ENCODE measurements at places on chromosomes 13 and 19.

DNA sequence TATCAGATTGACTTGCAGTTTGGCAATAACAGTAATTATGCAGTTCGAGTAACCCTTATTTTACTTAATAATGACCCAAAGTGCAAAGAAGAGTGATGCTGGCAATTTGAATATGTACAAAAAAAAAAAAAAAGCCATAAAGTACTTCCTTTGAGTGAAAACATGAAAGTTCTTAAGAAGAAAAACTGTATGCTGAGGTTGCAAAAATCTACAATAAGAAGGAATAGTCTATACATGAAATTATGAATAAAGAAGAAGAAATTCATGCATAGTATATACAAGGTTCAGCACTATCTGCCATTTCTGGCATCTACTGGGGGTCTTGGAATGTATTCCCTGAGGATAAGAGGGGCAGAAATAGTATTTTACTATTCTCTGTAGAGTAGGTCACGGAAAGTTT, 55.9 kb downstream of the ZC3H13 start:
- no peak for DNase-seq

DNA sequence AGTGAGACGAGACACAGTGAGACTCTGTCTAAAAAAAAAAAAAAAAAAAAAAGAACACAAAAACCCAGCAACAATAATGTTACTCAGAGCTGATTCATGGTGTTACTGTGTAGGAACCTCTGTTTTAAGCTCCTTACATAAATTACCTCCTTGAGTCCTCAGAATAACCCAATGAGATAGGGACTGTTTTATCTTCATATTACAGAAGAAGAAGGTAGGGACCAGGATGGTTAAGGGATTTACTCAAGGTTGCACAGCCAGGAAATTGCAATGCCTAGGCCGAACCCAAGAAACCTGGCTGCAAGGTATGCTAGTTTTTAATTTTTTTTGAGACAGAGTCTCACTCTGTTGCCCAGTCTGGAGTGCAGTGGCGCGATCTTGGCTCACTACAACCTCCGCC, 1.5 kb upstream of the DAND5 start:
- DNase-seq: no peak

DNA sequence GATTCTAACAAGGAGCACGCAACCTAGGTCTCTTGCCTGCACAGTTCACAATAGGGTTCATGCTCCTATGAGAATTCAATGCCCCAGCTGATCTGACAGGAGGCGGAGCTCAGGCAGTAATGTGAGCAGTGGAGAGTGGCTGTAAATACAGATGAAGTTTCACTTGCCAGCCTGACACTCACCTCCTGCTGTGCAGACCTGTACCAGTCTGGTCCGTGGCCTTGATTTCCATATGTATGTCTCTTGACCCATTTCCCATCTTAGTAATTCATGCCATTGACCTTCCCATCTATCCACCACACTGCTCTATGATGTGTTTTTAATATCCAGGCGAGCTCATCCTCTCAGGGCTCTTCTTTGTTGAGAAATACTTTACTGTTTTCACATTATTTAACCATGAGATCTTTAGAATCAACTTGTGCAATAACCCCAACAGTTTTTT, 95.2 kb downstream of the LRCH1 start:
- DNase-seq: peak; percentile 51

GRCh38 chr13:51794964-51795363, 9.0 kb downstream of the DHRS12 start:
- no peak for DNase-seq

DNA sequence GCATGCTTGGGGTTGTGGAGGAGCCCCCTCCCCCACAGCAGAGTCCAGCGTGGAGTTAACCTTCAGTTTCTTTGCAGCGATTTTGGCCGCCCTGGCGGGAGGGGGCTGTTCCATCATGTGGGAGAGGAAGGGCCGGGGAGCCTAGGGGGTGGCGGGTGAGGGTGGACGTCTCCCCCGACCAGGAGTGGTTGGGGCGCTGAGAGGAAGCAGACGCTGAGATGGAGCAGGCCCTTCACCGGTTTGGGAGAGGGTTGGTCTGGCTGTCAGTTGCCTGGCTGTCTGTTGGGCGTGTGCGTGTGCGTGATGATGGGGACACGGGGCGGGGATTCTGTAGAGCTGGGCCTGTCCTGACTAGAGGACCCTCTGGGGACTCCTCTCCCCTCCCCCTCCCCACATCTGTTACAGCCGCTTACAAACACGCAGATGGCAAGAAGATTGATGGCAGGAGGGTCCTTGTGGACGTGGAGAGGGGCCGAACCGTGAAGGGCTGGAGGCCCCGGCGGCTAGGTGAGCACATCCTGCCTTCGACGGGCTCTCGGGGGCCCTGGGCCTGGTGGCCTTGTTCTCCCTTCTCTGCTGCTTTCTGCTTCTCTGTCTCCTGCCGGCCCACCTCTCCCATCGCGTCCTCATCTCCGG, 9.8 kb upstream of the LIN7B start:
- DNase-seq: no peak

- DNase-seq: no peak
These were observed 18.0 kb downstream of the GTF2F2 start for GRCh38 chr13:45138282-45138681.

- DNase-seq: no peak
These were observed 9.1 kb upstream of the CDC16 start for GRCh38 chr13:114225610-114226009.

GRCh38 chr19:58052256-58052655, 6.8 kb upstream of the ZNF135 start:
- DNase-seq: no peak

DNA sequence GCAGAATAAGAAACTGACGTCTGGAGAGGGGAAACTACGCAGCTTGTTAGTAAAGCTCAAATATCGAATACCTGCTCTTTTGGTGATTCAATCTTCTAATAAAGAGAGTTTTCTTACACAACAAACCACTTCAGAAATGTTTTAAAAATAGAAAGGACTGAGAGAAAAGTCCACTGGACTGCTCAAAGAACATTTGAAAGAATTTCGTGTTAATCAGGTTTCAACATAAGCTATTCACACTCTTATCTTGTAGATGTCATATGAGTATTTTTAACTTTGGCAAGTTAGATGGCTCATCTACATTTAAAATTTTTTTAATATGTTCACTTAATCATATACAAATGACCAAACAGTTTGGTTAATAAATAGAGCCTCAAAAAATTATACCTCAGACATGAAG, 95.6 kb upstream of the FAM216B start:
- no peak for DNase-seq

DNA sequence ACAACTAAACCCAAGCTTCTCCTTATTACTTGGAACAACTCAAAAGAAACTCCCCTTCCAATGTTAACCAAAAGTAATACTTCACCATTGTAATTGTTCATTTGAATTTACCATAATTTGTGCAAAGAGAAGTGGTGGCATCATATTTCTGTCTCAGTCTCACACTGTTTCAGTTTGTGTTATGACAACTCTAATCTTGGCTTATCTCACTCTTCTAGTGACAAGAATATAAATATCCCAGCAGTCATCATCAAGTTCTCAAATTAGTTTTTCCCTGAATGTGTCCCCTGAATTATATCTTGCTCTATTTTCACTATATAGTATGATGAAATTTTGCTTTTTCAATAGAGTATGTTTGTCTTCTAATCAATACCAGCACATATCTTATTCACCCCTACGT, 681.4 kb upstream of the PRR20A start:
- no peak for DNase-seq

DNA sequence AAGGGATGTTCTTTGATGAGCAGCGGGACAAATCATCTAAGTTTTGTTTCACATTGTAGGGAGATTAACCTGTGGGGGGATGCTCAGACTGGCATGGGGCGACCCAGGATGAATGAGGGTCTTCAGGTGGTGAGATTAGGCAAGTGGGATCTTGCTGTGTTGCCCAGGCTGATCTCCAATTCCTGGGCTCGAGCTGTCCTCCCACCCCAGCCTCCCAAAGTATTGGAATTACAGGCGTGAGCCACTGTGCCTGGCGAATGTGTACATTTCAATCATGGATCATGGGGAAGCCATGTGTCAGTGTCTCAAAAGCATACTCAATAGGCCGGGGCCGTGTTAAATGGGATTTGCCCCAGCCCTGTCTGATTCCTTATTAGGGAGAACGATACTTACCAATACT, 8.1 kb downstream of the SLC25A42 start:
- DNase-seq: no peak

DNA sequence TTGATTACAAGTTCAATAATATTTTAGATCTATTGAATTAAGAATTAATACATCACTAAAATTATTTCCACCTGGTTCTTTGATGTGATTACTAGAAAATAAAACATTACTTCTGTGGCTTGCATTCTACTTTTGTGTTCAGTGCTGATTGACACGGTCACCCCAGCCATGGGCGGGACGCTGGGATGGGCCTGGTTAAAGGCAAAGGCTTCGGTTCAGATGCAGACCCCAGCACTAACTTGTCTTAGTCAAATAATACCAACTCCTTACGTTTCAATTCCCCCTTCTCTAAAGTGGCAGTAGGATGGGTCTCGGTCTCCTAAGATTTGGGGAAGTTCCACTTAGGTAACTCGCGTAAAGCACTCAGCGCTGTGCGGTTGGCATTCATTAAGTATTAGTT, 144.9 kb downstream of the URI1 start:
- DNase-seq: no peak

- peak; percentile 67 for DNase-seq
These were observed 51.2 kb downstream of the NLRP12 start for GRCh38 chr19:53772943-53773342.

DNA sequence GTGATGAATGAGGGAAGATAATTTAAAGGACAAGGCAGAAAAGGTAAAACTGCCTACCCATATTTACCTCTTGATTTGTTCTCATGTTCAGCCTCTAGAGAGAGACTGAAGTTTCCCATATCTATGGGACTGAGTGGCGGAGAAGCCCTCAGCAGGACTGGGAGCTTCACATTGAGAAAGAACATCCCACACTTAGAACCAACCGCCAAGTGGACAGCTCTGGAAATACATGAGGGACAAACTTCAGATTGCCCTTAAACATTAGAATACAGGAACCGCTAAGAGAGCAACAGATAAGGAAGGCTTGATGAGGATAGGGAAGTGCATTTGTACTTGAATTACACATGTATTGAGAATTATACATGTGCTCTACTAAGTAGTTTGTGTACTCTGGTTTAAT, 316.0 kb upstream of the MIR17HG start:
- DNase-seq: no peak

- DNase-seq: peak; percentile 48
These were observed 2.7 kb downstream of the B3GNT3 start for GRCh38 chr19:17797424-17798201.

DNA sequence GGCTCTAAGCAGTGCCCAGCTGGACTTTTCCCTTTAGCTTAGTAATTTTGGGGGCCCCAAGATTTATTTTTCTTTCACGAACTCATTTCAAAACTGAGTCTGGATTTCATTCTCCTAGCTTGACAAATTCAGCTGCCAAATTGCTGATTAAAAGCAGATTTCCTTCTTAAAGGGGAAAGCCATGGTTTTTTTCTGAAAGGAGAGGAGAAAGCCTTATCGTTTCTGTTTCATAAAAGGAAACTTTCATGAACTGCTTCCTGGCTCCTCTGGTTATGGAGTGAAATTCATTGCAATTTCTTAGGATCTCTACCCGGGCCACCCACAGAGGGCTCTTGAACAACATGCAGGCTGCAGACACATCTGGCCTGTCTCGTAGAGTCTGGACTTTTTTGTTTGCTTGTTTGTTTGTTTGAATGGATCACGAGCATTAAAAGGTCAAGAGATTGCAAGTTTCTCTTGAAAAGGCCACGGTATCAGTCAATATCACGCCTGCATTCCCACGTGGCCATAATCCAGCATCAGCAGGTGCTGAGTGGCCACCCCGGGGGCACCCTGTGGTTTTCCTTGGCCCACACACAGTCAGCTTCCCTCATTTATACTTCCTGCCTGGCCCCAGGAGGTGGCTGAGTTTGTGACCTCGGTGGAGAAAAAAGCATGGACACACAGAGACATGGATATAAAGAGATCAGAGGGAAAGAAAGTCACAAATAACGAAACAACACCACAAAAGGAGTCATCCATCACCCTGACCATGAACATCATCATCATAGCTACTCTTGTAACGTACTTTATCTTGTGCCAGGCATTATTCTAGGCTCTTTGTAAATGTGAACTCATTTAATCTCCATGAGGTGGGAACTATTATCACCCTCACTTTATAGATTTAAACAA, 10.5 kb upstream of the KLK4 start:
- DNase-seq: no peak

- DNase-seq: no peak
These were observed 10.5 kb upstream of the SMG9 start for GRCh38 chr19:43765109-43765876.

- no peak for DNase-seq
These were observed 1399.5 kb downstream of the PCDH9 start for GRCh38 chr13:65830411-65831205.

- DNase-seq: no peak
These were observed 53.1 kb downstream of the UGGT2 start for GRCh38 chr13:96000069-96000468.

DNA sequence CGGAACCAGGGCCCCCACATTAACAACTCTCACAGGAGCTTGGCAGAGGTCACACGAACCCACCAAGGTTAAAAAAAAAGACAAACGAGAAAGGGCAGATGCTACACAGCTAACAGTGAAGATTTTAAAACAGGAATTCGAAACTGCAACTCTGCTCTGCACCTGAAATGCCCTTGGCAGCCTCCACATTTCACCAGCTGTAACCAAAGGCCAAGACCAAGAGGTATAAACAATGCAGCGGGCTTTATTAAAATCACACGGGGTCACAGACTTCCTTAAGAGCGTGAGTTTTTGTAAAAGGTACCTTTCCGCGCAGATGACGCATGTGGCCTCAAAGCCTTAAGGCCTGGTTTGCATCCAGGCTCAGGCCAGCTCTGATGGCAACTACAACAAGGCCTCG, 88.2 kb downstream of the STK24 start:
- no peak for DNase-seq

DNA sequence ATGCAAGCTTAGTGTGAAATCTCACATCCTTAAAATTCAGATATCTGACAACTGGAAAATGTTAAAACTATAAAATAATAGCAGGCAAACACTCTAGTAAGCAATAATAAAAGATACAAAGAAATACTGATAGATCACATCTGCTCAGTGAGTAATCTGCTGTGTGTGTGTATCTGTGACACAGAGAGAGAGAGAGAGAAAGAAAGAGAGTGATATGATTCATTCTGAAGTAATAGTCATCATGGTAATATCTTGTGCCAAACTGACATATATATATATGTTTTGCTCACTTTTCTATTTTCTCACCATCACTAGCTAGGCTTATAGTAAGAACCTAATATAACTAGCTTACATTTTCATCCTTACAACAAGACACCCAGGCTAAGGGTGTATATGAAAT, 288.0 kb upstream of the SLITRK6 start:
- DNase-seq: no peak

GRCh38 chr19:35062942-35063341, 21.4 kb downstream of the HPN start:
- DNase-seq: no peak

- no peak for DNase-seq
These were observed 7.8 kb downstream of the SMARCA4 start for GRCh38 chr19:10968527-10969135.

DNA sequence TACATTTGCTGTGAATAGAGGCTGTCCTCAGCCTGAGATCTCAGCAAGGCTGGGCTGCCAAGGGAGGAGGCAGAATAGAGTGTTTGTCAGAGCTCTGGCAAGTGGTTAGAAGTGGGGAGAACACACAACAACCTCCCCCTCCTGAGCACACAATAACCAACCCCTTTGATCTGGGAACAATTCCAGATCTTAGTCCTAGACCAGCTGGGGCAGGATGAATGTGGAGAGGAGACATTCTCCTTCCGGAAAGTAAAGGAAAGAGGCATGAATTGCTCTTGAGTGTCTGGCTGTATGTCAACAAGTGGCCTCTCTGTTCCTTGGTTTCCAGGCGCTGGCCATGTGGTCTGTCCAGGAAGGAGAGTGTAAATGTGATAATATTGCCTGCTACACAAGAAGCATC, 114.9 kb upstream of the TMTC4 start:
- DNase-seq: no peak
